Stimulated activated CD8-positive, alpha-beta memory T cell treated with anti-CD3 and anti-CD28 coated beads, Interleukin-7, amount 100 ng/mL, for 4 hours (primary cell): ENCODE measurements at places on chromosomes 1 and 21.

DNA sequence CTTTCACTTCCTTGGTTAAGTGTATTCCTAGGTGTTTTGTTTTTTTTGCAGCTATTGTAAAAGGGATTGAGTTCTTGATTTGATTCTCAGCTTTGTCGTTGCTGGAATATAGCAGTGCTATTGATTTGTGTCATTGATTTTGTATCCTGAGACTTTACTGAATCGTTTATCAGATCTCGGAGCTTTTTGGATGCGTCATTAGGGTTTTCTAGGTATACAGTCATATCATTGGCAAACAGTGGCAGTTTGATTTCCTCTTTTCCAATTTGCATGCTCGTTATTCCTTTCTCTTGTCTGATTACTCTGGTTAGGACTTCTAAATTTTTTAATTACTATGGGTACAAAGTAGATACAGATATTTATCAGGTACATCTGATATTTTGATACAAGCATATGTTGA is 75.4 kb downstream of the SLC35A3 start:
- no peak for DNase-seq

GRCh38 chr1:110007046-110007830 is 22.7 kb downstream of the AHCYL1 start:
- no peak for DNase-seq

- DNase-seq: no peak
Observed at GRCh38 chr1:68623700-68624099, 126.8 kb upstream of the DEPDC1 start.

DNA sequence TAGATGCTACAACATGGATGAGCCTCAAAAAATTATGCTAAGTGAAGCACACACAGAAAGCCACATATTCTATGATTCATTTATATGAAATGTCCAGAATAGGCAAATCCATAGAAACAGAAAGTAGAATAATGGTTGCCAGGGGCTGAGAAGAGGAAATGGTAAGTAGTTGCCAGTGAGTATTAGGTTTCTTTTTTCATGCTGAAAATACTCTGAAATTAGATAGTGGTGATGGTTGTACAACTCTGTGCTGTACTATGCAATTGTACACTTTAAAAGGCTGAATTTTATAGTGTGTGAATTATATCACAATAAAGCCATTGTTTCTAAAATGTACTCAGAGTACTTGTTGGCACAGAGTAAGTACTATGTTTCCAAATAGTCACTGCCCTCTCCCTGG is 15.5 kb upstream of the GFI1 start:
- DNase-seq: no peak

DNA sequence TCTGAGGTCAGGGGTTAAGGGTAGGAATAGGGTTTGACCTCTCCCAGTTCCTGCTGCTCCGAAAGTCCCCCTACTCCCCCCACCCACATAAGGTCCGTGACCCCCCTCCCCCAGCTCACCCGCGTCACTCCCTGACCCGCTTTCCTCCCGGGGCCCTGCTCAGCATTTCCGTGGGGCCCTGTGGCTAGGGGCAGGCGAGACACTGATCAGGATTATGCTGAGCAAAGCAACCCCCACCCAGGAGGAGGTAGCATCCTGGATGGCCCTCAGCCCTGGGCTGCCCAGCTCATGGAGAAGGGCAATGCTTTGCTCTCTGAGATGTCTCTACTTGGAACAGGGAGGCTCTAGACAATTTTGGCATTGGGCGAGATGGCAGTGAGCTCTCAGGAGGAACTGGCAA is 3.7 kb downstream of the RORC start:
- DNase-seq: no peak

GRCh38 chr1:86175756-86176155 is 19.2 kb upstream of the COL24A1 start:
- no peak for DNase-seq

DNA sequence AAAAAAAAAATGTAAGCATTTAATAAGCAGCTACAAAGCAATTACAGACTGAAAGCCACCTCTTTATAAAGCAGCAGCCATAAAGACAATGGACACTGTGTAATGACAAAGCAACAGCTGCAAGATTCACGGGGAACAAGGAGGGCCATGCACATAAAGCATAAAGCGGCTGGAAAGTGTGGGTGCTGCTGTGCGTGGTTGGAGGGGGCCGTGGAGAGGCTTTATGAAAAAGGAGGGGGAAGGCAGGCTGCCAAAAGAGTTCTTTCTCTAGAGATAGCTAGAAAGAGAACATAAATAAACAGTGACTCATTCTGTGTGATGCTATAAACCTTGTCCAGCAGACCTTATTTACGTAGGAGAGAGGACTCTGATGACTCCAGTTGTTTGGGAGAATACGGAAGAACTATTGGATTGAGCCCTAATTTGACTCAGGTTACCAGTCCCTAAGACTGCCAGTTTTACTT is 49.3 kb downstream of the ADAMTS1 start:
- no peak for DNase-seq

DNA sequence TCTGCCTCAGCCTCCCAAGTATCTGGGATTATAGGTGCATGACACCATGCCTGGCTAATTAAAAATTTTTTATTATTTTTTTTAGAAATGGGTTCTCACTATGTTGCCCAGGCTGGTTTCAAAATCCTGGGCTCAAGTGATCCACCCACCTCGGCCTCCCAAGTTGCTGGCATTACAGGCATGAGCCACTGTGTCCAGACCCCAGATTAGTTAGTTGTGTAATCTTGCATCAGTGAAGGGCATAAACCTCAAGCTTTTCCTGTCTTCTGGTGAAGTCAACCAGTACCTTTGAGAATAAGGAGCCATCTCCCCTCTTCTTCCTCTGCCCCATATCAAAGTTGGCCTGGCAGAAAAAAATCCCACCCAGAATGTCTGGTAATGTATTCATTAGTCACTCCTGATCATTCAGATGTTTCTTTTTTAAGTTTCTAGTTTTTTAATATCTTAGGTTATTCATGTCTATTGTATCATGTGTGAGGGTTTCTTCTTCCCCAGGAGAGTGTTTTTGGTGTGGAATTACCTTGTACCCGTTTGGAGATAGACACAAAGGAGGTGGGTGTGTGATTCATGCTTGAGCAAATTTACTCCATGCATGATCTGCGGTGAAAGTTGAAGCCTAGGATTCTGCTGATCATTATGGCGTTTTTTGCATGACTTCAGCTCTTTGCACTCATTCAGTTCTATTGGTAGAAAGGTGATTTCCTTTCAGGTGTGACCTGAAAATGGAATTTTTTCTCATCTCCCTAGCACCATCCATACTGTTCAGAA is 144.0 kb downstream of the FMN2 start:
- no peak for DNase-seq

DNA sequence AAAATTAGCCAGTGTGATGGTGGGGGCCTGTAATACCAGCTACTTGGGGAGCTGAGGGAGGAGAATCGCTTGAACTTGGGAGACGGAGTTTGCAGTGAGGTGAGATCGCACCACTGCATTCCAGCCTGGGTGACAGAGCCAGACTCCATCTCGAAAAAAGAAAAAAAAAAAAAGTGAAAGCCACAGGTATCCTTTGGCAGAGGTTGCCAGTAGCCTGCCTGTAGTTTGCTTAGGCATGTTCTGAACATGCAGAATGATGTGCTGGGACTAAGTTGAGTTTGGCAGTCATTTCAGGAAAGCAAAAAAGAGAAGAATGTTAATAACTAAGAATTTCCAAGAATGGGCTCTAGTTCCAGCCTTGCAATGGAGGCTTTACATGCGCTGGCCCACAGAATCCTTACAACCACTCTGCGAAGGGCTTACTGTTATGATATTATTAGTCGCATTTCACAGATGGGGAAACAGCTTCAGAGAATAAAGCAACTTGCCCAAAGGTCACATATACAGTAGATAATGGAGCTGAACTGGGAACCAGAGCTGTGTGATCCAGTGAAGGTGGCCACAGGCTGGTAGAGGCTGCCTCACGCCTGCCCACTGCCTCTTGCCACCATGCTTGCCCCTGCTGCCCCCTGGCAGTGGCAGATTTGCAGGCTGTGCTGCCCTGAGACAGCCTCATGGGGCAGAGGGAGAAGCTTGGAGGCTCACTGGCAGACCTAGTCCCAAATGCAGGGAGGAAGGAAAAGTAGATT is 66.5 kb upstream of the LYST start:
- DNase-seq: no peak

DNA sequence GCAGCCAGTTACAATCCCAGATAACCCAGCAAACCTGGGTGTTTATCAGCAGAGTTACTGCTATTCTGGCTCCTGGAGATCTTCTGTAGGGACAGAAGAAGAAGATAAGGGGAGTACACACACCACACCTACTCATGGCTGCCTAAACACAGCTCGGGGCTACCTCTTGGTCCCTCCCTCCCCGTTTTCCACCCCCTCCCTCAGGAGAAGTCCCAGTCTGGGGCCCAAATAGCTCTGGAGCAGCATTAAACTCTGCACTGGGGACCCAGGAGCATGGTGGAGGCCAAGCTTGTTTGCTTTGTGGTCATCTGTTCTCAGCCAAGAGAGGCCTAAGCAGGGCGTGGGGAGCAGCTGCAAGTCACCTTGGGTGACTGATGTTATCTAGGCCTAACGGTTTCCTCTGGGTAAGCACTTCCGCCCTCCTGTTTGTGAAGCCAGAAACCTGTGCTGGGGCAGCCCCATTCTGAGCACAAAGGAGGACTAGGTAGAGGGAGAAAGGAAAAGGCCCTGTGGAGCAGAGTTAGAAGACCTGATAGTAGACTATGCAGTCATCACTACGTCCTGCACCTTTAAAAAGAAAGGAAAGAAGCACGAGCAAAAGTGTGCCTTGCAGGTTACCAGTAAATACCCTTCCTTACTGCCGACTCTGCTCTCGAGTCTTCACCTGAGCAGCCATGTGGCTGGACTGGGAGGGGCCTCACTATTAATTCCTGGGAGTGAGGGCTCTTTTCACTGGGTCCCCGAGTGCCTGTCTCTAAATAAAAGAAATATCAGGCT is 2.0 kb upstream of the RCSD1 start:
- peak; percentile 61 for DNase-seq
